ENCODE measurements at places on chromosomes 7 and 10.

DNA sequence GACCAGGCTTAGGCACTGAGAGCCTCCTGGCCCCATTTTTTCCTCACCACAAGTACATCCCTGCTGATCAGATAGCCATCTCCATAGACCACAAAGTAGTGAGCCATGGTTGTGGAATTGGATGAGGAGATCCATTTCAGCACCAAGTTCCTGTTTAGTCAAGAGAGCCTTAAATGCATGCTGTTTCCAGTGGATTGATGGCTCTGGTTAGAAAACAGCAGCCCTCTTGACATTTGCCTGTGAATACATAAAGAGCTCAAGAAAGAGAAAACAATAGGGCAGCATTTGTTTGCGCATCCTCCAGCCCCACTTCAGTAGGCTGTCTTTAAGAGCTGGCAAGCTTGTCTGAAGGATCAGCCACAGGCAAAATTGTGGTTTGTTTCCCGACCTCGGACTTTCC, 251.2 kb downstream of the POU6F2 start:
- no peak for DNase-seq

DNA sequence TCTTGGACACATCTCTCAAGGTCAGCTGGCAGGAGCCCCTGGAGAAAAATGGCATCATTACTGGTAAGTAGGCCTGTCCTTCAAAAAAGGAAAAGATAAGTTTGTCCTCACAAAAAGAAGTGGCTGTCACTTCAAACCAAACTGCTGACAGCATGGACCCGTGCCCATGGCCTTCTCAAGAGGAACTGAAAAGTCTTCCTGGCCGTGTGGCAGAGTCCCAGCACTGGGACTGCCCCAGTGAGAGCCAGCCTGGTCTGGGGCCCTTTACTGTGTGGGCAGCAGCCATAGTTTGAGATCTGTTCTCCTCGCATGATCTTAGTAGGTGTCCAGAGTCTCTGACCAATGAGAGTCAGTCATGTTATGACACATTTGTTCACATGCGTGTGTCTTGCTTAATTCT, 614.2 kb upstream of the FOXK1 start:
- DNase-seq, result no peak

GRCh38 chr10:79335470-79336235, 11.6 kb upstream of the PPIF start:
- no peak for DNase-seq

GRCh38 chr10:131099028-131099726, 212.3 kb downstream of the TCERG1L start:
- no peak for DNase-seq

DNA sequence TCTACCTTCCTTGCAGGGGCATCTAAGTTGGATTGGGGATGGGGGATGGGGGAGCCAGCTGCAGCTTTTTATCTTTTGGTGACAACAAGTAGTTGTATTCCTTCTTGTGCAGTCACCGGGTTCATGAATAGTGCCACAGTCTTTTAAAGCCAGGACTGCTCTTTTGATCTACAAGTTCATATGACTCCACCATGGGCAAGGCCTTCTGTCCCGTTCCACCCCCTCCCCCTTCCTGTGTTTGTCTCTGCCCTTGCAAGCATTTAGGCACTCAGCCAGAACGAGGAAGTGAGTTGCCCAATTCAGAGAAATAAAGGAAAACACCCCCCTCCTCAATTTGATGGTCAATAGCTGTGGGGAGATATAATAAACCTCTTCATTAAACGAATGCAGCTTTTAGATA, 44.8 kb upstream of the EGR2 start:
- DNase-seq, result no peak

- peak; percentile 0 for DNase-seq
These were observed 447.8 kb upstream of the C7orf33 start for GRCh38 chr7:148142660-148143248.

GRCh38 chr10:59387951-59388670, 25.8 kb upstream of the FAM13C start:
- no peak for DNase-seq

DNA sequence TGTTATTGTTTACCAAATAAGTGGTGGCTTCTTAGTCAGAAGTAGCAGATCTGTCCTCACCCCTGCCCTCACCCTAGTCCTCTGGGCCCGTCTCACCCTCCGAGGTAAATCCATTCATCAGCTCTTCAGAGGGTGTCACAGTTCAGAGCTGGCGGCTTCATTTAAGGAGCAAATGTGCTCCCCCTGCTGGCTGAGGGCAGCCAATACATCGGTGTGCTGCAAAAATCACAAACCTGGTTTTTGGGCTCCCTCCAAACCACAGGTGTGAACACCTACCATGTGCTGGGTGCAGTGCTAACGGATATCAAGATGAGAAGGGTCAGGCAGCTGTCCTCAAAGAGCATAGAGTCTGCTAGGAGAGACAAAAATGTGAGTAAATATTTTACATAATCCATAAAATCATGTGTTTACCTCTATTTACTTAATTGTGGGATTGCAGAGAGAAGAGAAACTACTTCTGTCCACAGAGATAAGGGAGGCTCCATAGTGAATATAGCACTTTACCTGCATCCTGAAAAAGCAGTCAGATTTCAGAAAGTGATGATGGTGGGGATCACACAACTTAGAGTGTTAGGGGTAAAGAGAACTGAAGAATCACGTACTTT, 15.5 kb upstream of the CRTAC1 start:
- DNase-seq, result peak; percentile 15

- DNase-seq, result no peak
These were observed 11.5 kb upstream of the SH2D4B start for GRCh38 chr10:80526218-80526617.

DNA sequence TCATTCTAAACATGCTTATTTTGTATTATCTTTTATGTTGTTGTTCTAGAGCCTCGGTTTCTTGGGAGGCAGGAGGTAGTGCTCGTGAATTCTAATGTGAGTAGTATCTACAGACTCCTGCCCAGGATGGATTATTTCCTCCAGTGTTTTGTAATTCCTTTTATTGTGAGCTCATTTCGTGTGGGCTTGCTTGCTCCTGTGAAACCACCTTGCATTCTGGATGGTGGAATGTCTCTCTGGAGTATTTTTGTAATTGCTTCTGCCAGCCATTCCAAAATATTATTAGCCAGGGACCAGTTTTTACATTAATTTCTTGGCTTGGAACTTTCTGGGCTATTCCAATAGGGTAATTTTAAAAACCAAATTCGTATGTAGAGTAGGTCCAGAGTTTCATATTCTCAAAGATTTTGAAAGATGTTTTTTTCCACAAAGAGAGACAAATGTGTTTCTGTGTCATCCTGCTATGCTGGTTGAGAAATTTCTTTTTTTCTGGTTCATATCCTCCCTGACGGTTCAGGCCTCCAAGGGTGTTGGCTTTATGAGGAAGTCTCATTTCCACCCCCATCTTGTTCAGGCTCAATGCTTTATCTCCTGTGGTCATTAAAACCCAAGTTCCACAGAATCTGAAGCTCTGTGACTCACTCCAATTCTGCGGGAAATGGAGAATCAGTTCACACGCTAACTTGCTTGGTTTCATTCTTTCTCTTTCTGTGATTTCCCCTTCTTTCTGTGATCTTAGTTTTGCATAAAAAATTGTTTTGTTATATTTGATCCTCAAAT, 41.7 kb upstream of the CALD1 start:
- DNase-seq, result no peak

- no peak for DNase-seq
These were observed 12.6 kb downstream of the PTER start for GRCh38 chr10:16449454-16449853.

- no peak for DNase-seq
These were observed 13.2 kb downstream of the WAC start for GRCh38 chr10:28545967-28546644.

GRCh38 chr7:46939089-46939488, 642.8 kb downstream of the TNS3 start:
- no peak for DNase-seq
